ENCODE measurements at places on chromosomes 2 and 18. TPM values are rescaled to one million over a fixed set of nuclear protein-coding genes. Genes with fewer than 3 reads are reported as not detected.

DNA sequence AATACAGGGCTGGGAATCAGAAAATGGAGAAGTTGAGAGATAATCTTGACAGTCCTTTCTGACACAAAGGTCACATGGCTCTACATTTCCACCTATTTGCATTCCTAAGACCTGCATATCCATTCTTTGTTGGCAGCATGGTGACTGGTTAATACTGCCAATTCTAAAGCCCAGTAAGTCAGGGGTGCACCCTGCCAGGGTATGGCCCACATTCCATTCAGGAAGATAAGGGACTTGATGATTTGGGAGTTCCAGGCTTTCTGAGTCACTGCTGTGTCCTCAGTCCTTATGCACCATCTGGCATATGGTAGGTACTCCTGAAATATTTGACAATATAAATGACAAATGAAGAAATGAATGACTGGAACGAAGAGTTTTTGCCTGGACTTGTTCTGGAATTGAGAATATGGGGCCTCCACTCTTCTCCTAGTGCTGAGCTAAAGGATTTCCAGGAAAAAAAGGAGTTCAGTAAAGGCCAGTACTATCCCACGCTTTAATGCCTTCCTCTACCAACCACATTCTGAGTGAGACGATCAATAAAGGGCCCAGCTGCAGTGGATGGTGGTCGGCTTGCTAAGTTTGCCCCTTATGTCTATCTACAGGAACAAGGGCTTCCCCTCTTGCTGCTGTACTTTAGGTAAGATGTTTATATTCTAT, 31.7 kb upstream of the EIF2AK3 start:
- H3K27ac ChIP-seq = peak overlapping the region; percentile 72
- DNase-seq = peak; percentile 61
- H3K27me3 ChIP-seq = peaks cover 10% of the 10 kb centered on the region

The GCG gene
- not detected for polyA plus RNA-seq

The FOXD4L1 gene
- polyA plus RNA-seq = not detected

GRCh38 chr2:205627085-205627484, 55.2 kb upstream of the NRP2 start:
- no peaks in the 10 kb centered on the region for H3K4me1 ChIP-seq
- no peak overlapping the region for H3K4me3 ChIP-seq
- peak; percentile 21 for DNase-seq
- no peaks in the 10 kb centered on the region for H3K27me3 ChIP-seq

The LMAN1 gene
- 127 TPM for polyA plus RNA-seq

The CFAP65 gene
- polyA plus RNA-seq = not detected

The YES1 gene
- 23.8 TPM for polyA plus RNA-seq

DNA sequence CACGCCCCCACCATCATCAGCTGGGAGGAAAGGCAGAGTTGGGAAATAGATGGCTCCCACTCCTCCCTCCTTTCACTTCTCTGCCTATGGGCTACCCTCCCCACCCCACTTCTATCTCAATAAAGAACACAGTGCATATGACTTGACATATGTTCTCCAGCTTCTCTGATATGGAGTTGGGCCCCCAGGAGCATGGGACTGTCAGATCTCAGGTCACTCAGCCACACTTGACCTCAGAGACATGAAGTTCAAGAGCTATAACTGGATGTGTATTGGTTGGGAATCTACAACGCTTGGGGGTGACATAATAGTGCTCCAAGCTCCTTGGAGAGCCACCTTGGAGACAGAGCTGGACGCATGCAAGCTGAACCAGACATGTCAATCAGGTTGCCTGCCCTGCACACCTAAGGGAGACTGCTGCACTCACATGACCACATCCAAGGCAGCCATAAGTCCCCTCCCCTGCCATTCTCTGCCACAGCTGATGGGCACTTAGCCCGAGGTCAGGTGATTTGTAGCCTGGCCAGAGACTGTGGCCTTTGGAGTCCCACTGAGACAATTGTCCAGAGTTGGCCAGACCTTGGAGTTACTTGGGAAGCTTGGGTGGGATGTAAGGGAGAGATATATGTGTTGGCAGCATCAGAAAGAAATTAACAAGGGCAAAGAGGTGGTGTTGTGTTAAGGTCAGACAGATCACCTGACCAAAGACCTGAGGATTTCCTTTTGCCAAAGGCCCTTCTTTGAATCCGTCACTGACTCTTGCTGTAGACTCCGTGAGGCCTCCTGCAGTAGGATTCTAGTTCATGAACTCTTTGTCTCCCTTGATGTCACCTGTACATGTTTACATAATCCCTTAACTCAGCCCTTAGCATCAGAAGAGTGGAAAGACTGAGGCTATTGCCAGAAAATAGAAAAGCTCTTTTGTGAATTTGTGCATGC, 3.7 kb downstream of the INHA start:
- no peaks in the 10 kb centered on the region for H3K4me1 ChIP-seq
- H3K36me3 ChIP-seq = no peaks in the 10 kb centered on the region
- no peaks in the 10 kb centered on the region for H3K27me3 ChIP-seq
- H3K4me3 ChIP-seq = no peak overlapping the region

- H3K4me1 ChIP-seq = peaks cover 15% of the 10 kb centered on the region
- no peaks in the 10 kb centered on the region for H3K27me3 ChIP-seq
- DNase-seq = no peak
- H3K36me3 ChIP-seq = no peaks in the 10 kb centered on the region
These were observed 42.7 kb downstream of the ZFP36L2 start for GRCh38 chr2:43183743-43184142.

DNA sequence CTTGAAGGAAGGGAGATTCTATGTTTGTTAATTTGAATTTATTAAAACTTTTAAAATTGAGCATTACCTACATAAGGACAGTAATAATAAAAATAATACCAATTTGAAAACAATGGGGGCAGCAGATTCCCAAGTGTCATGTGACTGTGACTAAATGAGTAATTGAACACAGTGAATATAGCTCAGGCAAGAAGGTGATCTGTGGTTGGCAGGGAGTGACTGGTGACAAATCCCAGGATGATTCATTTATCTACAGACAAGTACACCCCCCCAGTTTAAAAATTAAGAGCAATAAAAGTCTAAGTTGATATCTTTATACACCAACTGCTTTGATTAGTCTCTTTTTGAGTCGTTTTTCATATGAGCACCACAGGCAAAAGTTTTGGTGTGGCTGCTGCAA, 299.5 kb downstream of the ARHGAP15 start:
- H3K4me1 ChIP-seq = peaks cover 19% of the 10 kb centered on the region
- no peaks in the 10 kb centered on the region for H3K27me3 ChIP-seq
- H3K36me3 ChIP-seq = no peaks in the 10 kb centered on the region
- DNase-seq = peak; percentile 16

- H3K27me3 ChIP-seq = no peaks in the 10 kb centered on the region
- no peak overlapping the region for H3K27ac ChIP-seq
- no peaks in the 10 kb centered on the region for H3K36me3 ChIP-seq
These were observed 302.1 kb downstream of the HRH4 start for GRCh38 chr18:24762511-24762910.

DNA sequence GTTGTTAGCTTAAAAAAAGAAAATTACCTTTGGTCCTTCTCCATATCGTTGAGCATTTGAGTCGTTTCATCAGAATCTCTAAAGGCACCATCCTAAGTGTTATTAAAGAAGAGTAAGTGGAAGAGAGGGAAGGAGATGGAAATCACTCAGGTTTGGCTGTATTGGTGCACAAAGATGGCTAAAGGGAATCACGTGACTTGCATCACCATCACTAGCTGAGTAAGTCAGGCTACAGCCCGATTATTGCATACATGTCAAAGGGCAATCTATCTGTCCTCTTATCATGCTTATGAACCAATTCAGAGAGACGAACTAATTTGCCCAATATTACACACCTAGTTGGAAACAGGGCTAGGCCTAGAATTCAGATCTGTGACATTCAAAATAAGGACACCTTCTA, 137.6 kb downstream of the CMPK2 start:
- no peaks in the 10 kb centered on the region for H3K27me3 ChIP-seq
- H3K27ac ChIP-seq = no peak overlapping the region

GRCh38 chr2:29420999-29421782, 306.0 kb downstream of the CLIP4 start:
- H3K36me3 ChIP-seq = no peaks in the 10 kb centered on the region
- H3K4me3 ChIP-seq = no peak overlapping the region
- no peak overlapping the region for H3K27ac ChIP-seq
- peaks cover 16% of the 10 kb centered on the region for H3K27me3 ChIP-seq
- DNase-seq = no peak

DNA sequence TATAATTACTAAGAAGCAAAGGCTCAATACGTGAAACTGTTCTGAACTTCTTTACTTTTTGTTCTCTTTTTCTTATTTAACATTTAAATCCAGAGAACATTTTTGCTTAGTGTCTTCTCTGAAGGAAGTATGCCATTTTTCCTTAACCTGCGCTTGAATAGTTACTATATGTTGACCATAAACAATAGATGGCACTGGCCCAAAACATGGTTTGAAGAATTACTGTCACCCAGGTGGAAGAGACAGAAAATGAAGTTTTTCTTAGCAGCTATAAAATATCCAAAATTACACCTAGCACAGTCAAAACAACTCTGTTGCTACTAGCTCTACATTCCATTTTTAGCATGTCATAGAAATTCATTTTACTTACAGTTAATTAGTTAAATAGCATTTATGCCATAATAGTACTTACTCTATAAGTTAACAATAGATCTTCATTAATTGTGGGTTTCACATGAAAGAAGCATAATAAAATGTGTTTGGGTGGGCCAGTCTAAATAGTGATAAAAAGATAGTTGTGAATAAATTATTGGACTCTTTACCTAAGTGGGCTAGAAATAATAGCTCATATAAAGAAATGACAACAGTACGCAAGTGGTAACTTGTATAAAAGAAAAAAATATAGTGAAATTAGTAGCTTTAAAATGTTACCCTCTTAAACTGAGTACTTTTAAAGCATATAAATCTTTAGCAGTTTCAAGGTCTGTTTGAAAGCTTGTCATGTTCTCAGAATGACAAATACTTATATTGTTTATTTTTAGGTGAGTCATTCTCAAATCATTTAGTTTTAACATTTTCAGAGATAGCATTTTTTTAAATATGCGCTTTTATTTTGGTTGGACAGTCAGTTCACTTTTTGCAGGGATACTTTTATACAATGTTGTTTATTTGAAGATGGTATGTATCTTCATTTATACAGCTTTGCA, 3.7 kb downstream of the ETAA1 start:
- peaks cover 41% of the 10 kb centered on the region for H3K36me3 ChIP-seq
- peak; percentile 41 for DNase-seq
- peaks cover 34% of the 10 kb centered on the region for H3K4me1 ChIP-seq

The LIMS1 gene
- polyA plus RNA-seq = 82.0 TPM

The EPAS1 gene
- 45.2 TPM for polyA plus RNA-seq

The SULT1C4 gene
- polyA plus RNA-seq = not detected

The CAPN10 gene
- 10.0 TPM for polyA plus RNA-seq

DNA sequence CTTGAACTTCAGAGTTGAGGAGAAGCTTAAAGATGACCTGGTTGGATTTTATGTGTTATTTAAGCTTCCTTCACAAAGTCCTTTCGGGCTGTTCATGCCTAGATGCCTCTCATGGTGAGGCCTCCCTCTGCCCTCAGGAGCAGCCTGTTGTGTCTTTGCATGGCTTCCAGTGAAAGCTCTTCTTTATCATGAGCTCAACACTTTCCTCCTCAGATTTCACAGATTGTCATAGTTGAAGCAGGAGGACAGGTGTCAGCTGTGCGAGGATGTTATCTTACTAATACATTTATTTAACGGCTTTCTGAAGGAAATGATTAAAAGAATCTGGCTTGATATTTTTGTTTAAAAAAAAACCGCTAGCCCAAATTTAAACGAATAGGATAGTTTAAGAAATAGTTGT, 48.8 kb upstream of the ITSN2 start:
- H3K4me3 ChIP-seq = no peak overlapping the region
- peaks cover 6% of the 10 kb centered on the region for H3K4me1 ChIP-seq
- no peak overlapping the region for H3K27ac ChIP-seq
- no peak for DNase-seq

All from GM23248 (cell line).